ENCODE measurements at places on chromosomes 13 and 19.

DNA sequence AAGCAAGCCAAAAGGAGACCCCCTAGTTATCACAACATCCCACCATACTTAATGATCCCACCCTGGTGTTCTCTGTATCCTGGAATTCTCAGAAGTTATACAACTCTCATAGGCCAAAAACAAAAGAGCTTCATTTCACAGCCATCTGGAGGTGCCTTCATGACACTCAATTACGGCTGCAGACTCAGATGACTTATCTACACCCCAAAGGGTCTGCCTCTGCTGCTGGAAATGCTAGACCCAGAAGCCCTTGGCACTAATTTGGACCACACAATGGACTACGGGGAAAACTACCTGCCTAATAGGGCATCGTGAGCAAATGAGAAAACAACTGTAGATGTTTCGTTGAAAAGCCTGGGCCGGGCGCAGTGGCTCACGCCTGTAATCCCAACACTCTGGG is 40.2 kb downstream of the BRD4 start:
- DNase-seq = no peak

GRCh38 chr13:43934273-43934672 is 54.6 kb downstream of the LACC1 start:
- DNase-seq = no peak

GRCh38 chr13:83453723-83454122 is 428.6 kb downstream of the SLITRK1 start:
- no peak for DNase-seq

DNA sequence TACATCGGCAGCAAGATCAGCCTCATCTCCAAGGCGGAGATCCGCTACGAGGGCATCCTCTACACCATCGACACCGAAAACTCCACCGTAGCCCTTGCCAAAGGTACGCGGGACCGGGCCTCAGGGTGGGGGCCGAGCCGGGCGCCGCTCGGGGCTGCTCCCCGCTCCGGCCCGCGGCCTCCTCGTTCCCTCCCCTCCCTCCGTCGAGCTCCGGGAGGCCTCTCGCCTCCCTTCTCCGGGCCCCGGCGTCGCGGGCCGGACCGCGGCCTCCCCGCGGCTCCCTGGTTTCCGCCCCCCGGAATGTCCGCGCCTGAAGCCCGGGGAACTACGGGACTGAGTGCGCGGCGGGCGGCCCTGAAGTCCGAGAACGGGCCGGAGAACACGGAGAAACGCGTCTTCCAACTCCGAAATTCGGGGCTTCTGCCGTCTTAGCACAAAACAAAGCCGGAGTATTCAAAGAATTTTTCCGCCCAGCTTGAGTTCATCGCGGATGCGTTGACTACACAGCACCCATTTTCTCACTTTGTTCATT is 423 bp downstream of the LSM14A start:
- peak; percentile 7 for DNase-seq
